ENCODE measurements at places on chromosomes 2 and 18.

GRCh38 chr2:28593160-28593755 is 97.4 kb downstream of the PLB1 start:
- DNase-seq: no peak

GRCh38 chr18:63676526-63677323 is 15.0 kb upstream of the SERPINB3 start:
- no peak for DNase-seq

DNA sequence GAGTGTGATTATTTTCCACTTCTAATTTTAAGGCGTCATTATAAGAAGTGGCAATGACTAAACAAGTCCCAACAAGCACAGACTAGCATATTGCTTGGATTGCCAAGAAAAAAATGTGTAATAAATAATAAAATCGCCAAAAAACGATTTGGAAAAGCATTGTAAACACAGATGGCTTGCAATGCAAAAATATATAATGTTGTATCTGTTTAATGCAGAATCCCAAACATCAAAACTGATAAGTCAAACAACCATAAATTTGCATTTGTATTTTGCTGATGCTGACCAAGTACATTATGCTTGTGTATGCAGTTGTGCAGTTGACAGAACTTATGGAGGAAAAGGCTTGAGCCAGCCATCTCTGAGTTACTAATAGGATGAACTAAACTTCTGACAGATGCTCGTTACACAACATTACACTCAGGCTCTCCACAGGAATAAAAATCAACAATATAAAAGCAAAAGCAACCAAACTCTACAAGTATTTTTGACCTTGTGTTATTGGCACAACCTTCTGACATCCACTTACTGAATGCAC is 68.1 kb downstream of the DNER start:
- DNase-seq: no peak

- DNase-seq: no peak
Measured at GRCh38 chr2:41475959-41476358, 571.9 kb upstream of the PKDCC start.

DNA sequence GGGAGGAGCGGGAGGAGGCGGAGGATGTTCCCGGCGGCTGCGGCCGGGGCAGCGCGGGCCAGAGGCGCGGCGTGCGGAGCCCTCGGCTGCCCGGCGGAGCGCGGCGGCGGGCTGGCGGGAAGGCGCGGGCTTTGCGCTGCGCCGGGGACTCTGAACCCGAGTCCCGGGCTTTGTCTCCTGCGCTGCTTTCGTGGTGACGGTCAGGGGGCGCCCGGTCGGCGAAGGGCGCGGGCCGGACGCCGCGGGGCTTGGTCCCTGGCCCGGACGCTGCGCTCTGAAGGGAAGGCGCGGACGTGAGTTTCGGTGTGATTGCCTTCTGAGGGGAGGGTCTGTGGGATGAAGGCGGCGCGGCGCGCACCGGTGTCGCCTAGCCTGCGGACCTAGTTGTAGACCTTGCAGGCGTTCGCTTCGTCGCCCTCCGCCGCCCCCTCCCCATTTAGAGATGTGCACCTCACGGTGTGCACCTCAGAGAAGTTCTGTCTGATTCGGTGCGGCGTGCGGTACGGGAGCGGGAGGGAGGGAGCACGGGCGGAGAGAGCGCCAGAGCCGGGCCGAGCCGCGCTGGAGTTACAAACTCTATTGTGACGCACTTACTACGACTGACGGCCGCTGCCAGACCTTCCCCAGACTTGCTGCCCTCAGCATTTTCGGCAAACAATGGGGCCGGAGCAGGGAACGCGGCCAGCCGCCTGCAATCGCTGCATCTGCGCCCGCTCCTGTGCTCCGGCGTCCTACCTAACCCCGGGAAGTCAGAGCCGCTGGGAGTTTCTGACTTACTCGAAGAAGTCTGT is 2.1 kb downstream of the BCL2L11 start:
- DNase-seq: peak; percentile 84

- DNase-seq: no peak
Measured at GRCh38 chr2:45459860-45460259, 151.2 kb downstream of the SRBD1 start.

DNA sequence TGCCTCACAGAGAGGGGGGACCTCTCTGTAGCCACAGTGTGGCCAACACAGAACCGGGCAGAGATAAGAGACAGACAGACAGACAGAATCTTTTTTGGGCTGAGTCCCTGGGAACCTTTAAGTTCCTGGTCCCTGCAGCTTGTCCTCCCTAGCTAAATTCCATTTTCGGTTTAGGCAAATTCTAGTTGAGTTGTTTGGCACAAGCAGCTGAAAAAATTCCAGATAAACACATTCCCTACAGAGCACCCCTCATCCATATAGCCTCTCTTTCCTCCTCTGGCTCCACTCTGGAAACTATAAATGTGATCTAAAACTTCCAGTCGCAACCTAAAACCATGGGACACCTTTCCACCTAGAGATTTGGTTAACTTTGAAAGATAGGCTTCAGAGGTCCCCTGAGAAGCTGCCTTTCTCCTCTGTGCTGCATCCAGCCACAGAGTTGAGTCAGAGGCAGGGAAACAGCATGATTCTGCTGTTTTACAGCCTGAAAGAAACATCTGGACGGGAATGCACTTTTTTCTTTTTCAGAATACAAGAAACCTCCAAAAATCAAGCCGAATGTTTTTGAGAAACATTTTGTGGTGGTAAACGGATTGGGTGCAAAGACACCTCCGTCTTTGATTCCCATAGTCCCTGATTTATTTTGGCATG is 30.9 kb downstream of the SLC4A3 start:
- DNase-seq: no peak
